ENCODE measurements at places on chromosomes 4 and X.

DNA sequence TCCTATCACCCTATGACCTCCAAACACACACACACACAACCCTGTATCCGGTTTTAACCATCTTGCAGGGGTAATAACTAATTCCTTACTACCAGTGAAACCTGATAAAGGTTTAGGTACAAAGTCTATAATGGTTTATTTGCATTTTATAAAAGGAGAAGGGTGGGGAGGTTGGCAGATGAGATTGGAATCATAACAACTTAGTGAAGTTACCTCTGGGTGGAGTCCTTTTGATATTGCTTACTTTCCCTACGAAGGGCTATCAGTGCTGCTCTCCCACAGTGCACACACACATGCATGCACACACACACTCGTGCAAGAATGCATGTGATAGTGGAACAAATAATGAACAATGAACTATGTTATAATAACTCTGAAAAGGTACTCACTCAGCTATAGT lies 56.1 kb downstream of the CCSER1 start:
- no peak for DNase-seq

DNA sequence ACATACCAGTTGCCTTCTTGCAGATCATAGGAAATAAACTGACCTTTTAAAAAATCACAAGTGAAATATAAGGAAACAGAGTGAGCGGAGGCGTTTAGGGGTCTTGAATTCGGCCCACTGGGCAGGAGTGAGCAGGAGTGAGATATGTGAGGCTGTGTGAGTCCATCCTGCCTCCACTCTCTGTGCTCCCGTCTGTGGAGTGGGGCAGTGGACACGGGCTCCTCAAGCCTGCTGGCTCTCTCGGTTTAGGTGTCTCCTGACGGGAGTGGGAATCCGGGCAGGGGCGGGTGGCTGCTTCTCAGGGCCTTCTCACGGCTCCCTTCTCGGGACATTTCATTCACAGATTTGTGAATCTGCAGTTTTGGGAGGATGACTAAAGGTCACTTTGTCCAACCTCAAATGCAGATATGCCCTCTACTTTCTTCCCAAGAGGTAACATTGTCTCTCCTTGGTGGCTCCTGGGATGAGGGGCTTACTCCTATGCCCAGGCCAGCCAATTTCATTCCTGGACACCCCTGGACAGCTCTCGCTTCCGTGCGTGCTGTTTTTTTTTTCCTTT lies 27.6 kb downstream of the CYTL1 start:
- no peak for DNase-seq

DNA sequence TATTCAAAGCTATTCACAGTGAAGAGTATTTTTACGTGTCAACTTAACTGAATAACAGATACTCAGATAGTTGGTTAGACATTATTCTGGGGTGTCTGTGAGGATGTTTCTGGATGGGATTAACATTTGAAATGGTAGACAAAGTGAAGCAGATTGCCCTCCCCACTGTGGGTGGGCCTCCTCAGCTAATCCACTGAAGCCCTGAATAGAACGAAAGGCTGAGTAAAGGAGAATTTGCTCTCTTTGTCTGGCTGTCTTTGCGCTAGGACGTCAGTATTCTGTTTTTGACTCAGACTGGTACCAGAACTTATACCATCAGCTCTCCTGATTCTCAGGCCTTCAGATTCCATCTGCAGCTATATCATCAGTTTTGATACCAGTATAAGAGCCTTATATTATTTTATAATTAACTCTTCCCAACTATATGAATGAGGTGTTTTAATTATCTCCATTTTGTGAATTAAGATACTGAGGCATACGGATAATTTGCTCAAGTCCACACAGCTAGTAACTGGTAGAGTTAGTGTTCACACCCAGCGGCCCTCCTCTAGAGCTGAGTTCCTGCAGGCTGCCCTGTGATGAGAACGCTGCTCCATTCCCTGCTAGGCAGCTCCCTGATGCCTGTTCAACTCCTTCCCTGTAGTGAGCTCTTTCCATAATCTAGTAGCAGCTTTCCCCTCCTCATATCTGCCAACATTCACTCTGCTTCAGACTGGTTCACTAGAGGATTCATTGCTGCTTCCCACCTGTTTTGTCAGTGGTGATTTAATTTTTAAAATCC lies 87.5 kb downstream of the RBM46 start:
- no peak for DNase-seq

DNA sequence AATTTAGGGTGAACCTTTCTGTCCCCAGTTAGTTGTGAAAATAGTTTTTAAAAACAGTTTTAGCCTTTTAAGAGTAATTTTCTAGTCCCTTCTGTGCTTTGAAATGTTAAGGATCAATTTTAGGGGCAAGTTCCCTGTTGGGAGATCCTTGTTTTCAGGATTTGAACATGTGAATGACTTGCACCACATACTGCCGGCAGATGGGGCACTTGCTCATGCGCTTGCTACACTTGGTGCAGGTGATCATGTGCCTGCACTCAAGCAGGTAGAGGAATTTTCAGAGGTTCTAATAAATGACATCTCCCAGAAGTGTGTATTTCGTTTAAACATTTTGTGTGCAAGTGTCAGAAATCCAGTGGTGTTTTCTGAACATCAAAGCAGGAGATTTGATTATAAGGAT lies 195.9 kb downstream of the CHM start:
- no peak for DNase-seq

DNA sequence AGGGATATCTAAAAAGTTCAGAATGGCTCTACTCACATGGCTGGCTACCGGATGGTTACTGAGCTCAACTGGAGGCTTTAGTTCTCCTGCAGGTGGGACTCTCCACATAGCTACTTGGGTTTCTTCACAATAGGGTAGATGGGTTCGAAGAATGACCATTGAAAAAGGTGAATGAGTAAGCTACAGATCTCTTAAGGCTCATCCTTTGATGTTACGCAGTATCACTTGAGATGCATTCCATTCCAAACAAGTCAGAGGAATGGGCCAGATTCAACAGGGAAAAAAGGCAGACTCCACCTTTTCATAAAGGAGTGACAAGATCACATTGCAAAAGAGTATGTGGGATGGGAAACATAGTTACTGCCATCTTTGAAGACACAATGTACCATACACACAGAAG lies 52.6 kb downstream of the DDX53 start:
- DNase-seq = no peak

DNA sequence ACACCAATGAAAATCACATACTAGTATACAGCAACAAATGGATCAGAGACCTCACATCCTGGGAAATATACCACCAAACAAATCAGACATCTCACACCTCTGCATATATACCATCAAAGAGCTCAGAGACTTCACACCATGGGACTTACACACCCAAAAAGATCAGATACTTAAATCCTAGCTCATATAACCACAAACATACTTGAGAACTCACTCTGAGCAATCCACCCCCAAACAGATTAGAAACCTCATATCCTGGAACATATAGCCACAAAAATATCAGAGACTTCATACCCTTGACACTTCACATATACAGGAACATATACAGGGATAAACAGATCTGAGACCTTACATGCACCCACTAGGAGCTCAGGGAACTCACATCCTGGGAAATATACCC lies 32.1 kb downstream of the SUV39H1 start:
- no peak for DNase-seq
